NCI-H748 treated with DMSO at 0.1 percent for 48 hours (cell line): ENCODE measurements at places on chromosomes 5 and 9.

DNA sequence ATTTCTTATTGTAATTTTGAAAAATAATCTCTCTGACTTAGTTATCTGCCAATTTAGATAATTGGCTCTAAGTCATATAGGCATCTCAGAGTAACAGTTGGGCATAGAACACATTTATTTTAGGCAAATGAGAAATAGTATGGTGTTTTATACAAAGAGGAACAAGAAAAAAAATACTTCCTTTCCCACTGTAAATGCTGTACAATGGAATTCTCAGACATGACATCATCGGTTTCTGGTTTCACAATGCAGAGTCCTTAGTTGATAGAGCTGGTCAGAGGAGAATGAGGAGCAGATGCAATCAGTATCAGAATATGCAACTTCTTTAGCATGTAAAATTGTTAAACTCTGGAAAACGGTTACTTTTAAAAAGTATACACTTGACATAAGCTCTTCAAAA, 49.4 kb downstream of the PLK2 start:
- no peak for DNase-seq

- DNase-seq: no peak
Observed at GRCh38 chr5:167177736-167178135, 1113.7 kb upstream of the WWC1 start.

DNA sequence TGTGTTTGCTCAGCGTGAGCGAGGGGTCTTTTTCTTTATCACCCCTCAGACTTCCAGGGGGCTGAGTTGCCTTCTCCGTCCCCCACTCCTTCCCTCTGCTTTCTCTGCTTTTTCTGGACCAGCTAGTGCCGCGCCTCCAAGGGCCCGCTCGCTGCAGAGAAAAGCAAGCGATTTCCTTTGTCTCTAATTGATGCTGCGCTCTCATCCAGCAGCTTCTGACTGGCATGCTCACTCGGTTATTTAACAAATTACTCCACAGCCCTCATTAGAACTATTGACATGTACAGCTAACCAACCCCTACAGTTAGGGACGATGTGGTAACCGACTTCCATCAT, 288.0 kb downstream of the ELAVL2 start:
- DNase-seq: peak; percentile 19

GRCh38 chr5:10678244-10678643, 82.8 kb downstream of the DAP start:
- DNase-seq: no peak

GRCh38 chr9:8140557-8140956, 341.0 kb upstream of the DMAC1 start:
- peak; percentile 18 for DNase-seq

DNA sequence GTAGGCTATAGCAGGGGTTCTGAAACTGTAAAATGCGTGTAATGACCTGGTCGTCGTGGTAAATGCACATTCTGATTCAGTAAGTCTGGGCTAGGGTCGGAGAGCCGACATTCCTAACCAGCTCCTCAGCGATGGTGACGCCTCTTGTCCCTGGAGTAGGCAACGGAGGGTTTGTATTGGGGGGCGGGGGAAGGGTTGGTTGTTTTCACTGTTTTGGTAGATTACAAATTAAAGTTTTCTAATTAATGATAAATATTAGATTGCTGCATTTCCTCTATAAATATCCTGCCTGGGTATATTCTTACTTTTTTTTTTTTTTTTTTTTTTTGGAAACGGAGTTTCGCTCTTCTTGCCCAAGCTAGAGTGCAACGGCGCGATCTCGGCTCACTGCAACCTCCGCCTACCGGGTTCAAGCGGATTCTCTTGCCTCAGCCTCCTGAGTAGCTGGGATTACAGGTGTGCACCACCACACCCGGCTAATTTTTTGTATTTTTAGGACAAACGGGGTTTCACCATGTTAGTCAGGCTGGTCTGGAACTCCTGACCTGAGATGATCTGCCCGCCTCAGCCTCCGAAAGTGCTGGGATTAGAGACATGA, 566 bp upstream of the ALDH7A1 start:
- DNase-seq: no peak

- no peak for DNase-seq
Observed at GRCh38 chr9:111828193-111828592, 33.5 kb upstream of the SHOC1 start.

DNA sequence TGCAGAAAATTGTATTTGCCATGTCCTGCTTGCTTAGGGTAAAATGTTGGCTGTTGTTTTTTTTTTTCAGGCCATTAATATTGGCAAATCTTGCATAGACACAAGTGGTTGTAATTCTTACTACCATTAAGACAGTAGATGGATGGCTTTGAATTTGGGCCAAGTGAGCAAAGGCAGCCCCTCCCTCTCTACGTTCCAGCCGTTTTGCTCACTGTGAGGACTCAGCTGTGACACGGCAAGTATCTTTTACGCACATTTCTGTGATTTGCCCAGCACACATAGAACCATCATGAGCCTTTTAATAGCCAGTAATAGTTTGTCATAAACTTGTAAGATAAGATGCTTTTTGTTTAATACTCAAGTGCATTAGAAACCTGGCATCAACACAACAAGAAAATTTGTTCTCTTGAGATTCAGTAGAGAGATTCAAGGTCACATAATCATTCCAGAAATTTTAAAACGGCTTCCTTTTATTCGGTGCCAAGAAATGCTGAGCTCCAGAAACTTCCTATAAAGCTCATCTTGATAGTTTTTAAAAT, 205.2 kb upstream of the ADCY2 start:
- DNase-seq: no peak

DNA sequence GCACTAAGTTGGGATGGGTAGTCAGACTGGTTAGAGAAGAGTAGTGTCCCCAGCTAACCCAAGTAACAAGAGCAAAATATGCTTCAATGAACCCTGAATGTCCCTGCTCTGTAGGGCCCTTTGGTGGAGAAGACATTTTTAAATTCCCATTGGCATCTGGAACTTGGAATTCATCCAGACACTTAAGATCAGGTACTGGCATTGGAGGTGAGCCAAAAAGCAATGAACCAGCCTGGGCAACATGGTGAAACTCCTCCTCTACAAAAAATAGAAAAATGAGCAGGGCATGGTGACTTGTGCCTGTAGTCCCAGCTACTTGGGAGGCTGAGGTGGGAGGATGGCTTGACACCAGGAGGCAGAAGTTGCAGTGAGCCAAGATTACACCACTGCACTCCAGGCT, 58.9 kb upstream of the ZNF618 start:
- no peak for DNase-seq

- no peak for DNase-seq
Observed at GRCh38 chr5:102713278-102713677, 41.8 kb upstream of the PAM start.

DNA sequence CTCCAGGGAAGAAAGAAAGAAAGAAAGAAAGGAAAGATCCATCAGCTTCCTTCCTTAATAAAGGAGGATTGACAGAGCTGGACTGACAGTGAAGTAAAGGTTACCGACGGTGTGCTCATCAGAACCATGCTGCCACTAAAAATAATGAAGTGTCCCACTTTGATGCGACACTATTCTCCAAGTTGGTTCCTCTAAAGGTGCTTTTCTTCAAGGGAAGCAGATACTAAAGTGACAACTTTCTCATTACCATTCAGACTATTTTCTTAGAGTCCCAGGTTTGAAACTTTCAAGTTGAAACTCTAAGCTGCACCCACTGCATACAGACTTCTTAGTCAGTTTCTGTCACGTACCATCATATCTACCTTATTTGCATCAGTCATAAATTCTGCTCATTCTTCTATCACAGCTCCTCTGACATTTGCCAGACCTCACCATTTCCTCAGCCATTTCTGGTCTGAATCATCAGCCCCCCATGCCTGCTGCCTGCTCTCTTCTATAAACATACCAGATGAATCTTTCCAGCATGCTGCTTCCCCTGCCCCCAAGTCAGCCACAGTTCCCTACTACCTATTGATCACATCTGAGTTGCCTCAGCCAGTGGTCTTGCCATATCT, 177.6 kb downstream of the DEPDC1B start:
- DNase-seq: no peak

- DNase-seq: no peak
Observed at GRCh38 chr5:132854301-132854700, 12.0 kb downstream of the GDF9 start.

DNA sequence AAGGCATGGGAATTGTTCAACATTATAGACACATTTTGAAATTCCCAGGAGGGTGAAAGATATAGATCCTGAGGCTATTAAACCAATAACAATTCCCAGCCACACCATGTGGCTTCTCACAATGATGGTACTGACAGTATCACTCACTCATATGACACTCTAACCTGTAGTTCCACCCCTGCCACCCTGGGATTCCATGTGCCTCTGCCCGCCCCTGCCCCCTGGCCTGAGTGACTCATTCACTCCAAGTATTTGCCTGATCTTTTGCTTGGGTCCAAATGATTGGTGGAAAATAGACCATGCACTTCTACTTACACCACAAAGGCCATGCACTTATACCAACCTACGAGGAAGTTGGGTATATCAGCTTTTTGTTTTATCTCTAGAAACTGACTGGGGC, 305.2 kb upstream of the DAB2 start:
- DNase-seq: no peak

- no peak for DNase-seq
Observed at GRCh38 chr9:136564379-136564988, 18.6 kb upstream of the NOTCH1 start.

GRCh38 chr9:108217431-108218349, 638.1 kb downstream of the ACTL7B start:
- no peak for DNase-seq

DNA sequence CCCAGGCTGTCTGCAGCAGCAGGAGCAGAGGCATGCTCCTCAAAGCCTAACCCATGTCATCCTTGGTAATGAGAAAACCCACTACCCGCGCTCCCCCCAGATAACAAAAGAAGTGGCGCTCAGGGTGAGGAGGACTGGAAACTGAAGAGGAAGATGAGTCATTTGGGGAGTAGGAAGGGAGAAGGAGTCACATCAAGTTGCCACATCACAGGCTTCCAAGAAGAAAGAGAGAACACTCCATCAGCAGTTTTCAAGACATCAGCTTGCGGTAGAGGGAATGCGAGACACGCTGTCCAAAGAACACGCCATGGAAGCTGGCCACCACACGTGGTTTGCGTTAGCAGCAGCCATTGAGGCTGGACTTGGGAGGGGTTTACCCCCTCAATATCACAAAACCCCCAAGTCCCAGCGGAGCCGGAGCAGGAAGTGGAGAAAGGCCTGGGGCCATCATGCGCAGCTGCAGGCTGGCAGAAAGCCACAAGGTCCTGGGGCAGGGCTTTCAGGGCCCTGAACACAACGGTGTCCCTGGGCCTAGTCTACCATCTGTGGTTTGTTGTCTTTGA, 41.5 kb downstream of the SH3PXD2B start:
- no peak for DNase-seq
